Glomerular endothelial cell (primary cell): ENCODE measurements at places on chromosomes 7 and 10. TPM values are rescaled to one million over a fixed set of nuclear protein-coding genes. Genes with fewer than 3 reads are reported as not detected.

The PTN gene
- 1.9 and 2.3 TPM in 2 replicates for total RNA-seq

DNA sequence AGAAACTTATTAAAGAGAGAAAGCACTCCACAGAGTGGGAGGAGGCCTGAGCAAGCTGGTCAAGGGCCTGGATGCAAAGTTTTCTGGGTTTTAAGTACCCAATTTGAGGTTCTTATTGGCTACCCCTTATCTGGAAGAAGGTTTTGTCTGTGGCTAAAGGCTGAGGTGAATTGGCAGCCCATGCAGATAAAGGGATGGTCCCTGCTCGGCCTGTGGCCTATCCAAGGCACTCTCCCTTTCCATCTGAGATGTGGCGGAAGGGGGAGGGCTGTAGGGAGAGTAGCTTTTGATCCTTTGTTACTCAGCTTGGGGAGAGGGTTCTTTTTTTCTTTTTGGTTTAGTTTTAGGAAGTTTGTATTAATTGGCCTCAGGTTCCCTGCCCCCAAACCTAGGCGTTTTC, 465.1 kb downstream of the ATRNL1 start:
- DNase-seq, result no peak

DNA sequence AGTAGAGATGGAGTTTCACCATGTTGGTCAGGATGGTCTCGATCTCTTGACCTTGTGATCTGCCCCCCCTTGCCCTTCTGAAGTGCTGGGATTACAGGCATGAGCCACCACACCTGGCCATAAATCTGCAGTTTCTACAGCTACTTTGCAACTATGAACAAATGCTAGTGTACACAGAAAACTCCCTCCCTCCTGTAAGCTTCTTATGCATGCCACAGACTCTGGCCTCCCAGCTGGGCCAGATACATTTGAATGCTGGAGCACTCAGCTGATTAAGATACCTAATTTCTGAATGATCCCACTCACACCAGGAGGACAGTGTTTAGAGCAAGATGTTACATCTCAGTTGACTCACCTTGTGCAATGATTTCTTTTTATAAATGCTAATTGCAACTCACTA, 486.2 kb downstream of the KCNMA1 start:
- DNase-seq, result no peak

DNA sequence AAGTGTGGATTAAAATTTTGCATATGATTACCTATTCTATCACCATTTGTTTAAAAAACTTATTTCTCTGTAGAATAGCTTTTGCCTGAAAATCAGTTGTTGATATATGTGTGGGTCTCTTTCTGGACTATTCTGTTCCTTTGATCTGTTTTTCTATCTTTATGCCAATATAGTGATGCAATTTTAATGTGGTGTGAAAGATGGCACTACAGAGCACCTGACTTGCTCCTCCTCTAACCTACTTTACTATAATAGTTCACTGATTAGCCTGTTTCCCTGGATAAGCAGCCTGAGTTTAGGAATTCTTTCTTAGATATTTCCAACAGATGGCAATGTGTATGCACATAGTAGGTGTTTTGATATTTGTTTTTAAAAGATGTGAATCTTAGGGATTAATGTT, 294.5 kb downstream of the AUTS2 start:
- DNase-seq, result no peak

- DNase-seq, result no peak
Measured at GRCh38 chr7:94253686-94254085, 141.0 kb upstream of the COL1A2 start.

GRCh38 chr7:26278770-26279169, 12.9 kb upstream of the SNX10 start:
- no peak for DNase-seq

GRCh38 chr10:14008740-14009080, 322.0 kb downstream of the FRMD4A start:
- DNase-seq, result no peak
